AG04449 (cell line): ENCODE measurements at places on chromosomes 2 and 18.

DNA sequence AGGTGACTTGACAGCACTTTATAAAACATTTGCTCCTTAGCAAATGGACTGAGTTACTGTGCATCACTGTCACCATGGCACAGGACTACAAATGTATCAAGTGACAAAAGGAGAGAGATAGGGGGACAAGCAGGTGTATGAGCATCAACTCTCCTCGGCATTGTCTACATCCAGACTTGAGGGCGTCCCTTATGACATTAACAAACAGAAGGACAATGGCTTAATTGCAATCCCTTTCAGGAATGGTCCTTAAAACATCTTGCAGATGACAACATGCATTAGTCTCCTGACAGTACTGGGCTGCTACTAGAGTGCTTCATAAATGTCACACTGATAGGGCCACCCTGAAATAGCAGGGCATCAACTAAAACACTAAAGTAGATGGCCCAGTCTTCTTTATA is 198.8 kb downstream of the PDE1A start:
- DNase-seq, result no peak

DNA sequence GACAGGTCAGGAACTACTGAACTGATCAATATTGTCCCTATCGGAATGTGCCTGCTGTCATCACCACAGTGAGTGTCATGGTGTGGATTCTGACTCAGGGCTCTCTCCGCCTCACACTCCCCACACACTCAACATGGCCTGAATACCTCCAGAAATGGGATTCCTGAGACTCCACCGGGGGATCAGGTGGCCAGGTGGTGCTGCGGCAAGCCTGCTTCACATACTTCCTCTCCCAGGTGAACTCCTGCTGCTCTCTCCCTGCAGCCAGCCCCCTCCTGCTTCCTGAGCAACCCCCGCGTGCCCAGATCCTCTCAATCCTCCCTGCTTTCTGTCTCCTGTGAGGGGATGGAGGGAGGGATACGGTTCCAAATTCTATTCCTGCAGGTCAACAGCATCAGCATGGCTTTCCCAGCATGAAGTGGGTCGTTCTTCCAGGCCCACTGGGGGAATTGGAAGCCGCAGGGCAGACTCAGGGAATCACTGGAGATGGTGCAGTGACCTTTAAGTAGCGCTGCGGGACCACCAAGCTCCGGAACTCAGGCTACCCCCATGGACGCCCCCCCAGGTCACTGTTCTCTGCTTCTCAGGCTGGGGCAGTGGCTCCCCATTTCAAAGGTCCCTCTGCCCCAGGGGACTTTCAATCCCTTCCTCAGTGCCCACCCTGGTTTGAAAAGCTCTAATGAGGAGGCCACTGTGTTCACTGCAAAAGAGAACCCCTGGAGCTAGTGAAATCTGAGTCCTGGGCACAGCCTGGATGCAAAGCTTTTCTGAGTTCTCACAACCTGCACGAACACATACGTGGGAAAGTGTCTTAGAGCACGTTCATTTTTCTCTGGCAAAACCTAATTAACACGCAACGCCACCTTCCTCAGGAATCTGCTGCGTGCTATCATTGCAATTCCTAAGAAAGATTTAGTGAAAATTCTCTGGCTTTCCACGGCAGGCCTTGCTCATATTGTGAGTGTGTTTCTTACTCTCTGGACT is 168.4 kb downstream of the ZFP36L2 start:
- no peak for DNase-seq

- no peak for DNase-seq
Observed at GRCh38 chr2:71675296-71675695, 221.9 kb downstream of the DYSF start.

DNA sequence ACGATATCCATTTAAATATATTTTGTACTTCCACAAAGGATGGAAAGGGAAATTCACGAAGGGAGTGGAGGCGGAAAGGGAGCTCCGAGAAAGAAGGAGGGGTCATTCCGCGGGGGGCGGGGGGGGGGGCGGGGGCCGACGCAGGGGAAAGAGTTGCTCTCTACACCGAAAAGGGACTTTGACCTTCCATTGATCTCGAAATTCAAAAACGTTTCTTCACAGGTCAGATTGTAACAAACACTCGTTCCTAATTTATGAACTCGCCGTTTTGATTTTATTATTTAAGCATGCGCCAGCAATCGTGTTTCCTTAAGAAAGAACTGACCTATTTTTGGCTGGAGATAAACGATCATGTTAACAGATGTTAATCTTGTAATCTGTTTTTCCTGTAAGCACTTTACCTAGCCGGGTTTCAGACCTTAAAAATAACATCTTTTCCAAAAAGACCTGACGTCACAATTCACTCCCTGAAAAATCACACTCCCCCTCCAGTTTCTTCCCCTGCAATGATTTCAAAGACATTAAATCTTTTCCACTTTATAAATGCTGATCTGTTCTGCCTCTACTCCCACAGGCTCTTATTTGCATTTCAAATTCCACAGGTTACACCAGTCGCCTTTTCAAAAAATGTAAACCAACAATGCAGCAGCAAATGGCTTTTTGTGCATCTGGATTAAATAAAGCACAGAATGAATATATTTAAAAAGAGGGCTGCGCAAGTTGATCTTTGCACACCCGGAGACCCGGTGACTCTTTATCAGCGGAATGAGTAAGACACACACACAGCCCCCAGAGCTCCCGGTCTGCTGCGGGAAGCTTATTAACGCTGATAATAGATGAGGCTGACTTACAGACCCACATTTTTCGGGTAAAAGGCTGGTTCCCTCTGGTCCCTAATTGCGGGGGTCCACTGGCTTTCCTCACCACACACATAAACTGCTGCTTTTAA is 1.6 kb downstream of the ZNF516 start:
- no peak for DNase-seq

GRCh38 chr2:142299021-142299420 is 168.2 kb upstream of the LRP1B start:
- no peak for DNase-seq

GRCh38 chr2:190340369-190340768 is 3.0 kb upstream of the INPP1 start:
- DNase-seq, result no peak

DNA sequence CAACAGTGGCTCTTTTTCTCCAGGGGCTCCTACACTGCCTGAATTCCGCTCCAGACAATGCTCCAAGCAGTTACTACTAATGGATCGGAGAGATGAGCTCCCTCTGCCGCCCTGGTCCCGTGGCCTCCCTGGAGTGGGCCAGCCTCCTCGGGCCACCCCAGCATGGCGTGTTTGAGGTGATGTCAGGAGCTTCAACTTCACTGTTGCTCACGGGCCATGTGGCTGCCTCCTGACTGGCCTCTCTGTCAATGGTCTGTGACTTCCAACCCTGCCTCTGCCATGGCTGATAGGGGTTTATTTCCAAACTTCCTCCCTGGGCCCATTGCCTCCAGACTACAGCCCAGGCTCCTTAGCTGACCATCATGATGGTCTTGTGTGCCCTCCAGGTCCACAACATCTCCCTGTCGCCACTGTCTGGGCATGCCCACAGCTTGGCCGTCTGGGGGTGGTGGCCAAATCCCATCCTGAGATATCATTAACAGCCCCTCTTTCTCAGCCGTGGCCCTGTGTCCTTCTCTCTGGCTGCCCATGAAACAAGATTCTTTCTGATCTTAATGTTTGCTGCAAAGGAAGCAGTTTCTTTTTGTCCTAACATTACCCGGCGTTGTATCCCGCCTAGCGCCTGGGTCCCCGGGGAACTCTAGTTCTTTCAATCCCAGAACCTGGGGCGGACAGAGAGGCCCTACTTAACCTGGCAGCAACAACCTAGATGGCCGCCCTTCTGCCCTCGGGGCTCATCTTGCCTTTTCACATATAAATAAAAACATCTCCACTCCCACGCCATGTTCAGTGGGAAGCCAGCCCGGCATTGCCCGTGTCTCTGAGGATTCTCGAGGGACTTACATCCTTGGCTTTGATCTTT is 38.1 kb downstream of the ATOH8 start:
- DNase-seq, result no peak

DNA sequence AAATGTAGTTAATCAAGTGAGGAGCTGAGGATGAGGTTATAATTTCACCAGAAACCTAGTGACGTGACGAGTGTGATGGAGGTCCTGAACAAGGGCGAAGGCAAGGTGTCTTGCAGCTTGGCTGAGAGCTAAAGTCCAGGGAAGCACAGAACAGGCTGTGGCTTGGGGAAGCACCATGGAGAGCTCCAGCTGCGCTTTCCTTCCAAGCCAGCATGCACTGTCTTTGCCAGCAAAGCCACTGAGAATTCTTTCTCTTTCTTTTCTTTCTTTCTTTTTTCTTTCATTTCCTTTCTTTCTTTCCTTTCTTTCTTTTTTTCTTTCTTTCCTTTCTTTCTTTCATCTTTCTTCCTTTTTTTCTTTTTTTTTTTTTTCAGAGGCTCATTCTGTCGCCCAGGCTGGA is 239.3 kb downstream of the FBXO15 start:
- DNase-seq, result no peak

GRCh38 chr2:52933878-52934277 is 833.7 kb upstream of the CHAC2 start:
- no peak for DNase-seq

- DNase-seq, result no peak
Observed at GRCh38 chr18:43876286-43876685, 599.0 kb upstream of the SYT4 start.

- no peak for DNase-seq
Observed at GRCh38 chr18:22165049-22165602, 4.3 kb upstream of the GATA6 start.

GRCh38 chr2:235377176-235377575 is 116.7 kb upstream of the AGAP1 start:
- DNase-seq, result no peak
